Thoracic aorta (tissue), 2 donors: ENCODE measurements at places on chromosomes 2 and 18.

DNA sequence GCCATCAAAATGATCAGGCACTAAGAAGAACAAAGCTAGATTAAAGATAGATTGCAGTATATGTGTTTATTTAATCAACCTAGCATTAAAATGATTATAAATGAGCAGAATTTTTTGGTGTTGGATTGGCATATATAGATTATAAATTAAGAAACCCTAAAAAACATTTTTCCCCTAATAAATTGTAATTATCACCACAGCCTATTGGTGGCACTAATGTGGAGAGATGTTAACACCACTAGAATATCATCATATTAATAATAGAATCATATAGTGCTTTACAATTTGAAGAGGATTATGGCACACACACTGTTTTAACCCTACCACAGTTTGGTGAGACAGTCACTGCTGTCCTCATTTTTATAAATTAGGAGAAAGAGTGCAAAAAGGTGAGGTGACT, 112.4 kb upstream of the RND3 start:
- DNase-seq: no peak

- no peak for DNase-seq
These were observed 5.8 kb upstream of the MEIS1 start for GRCh38 chr2:66428986-66429612.

DNA sequence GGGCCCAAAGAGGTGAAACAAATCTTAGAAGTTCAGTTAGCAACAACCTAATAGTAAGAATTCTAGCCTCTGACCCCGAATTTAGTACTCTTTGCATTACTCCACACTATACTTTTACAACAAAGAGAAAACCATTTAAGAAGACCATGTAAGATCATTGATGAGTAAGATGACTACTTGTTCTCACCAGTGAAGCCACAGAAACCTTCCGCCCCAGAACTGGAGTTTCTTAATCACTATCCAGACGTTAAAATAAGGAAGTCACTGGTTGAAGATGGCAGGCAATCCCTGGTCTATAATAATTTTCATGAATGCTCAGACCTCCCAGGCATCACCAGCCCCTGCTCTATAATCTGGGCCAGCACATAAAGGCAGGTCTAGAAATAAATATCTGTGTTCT, 95.0 kb downstream of the TMEM163 start:
- no peak for DNase-seq

DNA sequence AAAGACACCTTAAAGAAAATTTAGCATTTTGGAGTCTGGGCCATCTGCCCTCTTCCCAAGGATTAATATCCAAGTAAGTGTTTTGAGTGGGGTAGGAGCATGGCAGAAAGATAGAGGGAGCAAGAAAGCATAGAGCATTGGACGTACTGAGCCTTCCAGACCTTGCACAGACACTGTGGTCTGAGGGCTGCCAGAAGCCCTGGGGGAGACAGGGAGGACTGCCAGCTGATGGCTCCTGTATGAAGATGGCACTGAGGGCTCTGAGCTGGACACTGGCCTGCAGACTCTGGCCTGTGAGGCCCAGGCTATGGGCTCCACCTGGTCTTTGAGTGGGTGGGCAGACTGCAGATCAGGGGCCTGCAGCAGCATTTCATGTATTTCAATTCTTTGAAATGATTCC, 2.9 kb upstream of the PKDCC start:
- no peak for DNase-seq

DNA sequence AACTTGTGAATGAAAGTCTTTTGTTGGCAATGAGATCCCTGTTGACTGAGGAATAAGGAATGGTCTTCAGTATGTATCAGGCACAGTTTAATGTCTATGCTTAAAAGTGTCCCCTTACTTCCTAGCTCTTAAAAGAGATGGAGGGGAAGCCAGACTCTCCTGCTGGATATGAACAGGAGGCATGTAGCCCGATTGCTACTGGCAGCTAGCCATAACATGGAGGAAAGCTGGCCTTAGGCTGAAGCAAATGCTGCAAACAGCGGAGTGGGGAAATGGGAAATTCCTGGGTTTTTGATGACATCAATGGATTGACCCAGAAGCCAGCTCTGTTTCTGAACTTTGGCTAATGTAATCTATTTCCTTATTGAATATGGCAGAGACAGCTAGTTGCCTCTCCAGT, 266.1 kb downstream of the SLC4A3 start:
- no peak for DNase-seq

GRCh38 chr2:101330253-101330933, 21.9 kb upstream of the RNF149 start:
- DNase-seq: no peak

- no peak for DNase-seq
These were observed 22.7 kb downstream of the TRAPPC8 start for GRCh38 chr18:31920277-31920676.

GRCh38 chr2:152472481-152472887, 137.5 kb downstream of the FMNL2 start:
- DNase-seq: no peak

GRCh38 chr2:9201185-9201891, 5.3 kb upstream of the ASAP2 start:
- no peak for DNase-seq

DNA sequence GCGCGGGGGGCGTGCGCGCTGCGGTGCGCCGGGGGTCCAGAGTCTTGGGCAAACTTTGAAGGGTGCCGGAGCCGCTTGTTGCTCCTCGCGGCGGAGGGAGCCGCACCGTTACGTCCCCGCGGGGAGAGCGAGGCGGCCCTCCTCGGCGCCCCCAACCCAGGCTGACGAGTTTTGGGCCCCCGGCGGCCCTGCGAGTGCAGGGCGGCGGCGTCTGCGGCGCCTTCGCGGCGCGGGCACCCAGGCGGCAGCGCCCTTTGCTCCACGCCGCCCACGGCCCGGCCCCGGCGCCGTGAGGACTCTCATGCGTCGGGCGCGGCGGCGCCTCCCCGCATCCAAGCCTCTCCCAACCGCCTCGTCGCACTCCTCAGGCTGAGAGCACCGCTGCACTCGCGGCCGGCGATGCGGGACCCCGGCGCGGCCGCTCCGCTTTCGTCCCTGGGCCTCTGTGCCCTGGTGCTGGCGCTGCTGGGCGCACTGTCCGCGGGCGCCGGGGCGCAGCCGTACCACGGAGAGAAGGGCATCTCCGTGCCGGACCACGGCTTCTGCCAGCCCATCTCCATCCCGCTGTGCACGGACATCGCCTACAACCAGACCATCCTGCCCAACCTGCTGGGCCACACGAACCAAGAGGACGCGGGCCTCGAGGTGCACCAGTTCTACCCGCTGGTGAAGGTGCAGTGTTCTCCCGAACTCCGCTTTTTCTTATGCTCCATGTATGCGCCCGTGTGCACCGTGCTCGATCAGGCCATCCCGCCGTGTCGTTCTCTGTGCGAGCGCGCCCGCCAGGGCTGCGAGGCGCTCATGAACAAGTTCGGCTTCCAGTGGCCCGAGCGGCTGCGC, 814 bp downstream of the FZD7 start:
- DNase-seq: no peak

- no peak for DNase-seq
These were observed 417.9 kb downstream of the HRH4 start for GRCh38 chr18:24878289-24878688.

GRCh38 chr2:119786295-119786694, 26.6 kb downstream of the PTPN4 start:
- DNase-seq: no peak

DNA sequence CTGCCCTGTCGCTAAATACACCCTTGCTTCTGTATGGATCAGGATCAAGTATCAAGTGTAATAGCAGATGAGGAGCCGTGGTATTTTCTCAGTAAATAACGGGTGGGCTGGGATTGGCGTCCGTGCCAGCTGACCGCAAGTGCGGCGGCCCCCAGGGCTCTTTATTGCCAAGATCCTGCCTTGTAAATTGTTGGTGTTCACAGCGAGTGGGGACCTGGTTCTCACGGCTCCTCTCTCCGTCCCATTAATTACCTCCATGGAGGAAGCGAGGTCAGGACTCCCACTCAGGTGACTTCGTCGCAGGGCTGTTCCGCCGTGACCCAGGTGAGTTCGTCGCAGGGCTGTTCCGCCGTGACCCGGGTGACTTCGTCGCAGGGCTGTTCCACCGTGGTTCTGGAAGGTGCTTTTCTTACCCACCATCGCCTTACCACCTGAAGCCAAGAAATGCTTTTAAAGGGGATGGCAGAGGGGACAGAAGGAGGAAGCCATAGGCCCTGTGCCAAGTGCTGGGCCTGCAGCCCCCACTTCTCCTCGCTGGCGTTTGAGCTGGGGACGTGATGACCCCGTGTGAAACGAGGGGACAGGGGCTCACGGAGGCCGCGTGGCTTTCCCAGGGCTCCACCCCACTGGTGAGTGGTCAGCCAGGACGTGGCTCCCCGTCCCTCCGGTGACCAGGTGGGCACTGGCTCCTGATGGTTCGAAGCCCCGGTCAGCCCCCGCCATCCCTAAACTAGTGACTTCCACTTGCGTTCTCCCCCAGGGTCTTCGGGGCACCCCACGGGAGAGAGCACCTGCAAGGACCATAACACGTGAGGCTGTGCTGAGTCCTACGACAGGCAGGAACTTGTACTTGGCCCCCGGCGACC, 118.4 kb downstream of the TWIST2 start:
- no peak for DNase-seq

GRCh38 chr2:68589963-68590362, 53.4 kb upstream of the PROKR1 start:
- no peak for DNase-seq

- DNase-seq: no peak
These were observed 28.7 kb downstream of the MTERF4 start for GRCh38 chr2:241073166-241074064.

DNA sequence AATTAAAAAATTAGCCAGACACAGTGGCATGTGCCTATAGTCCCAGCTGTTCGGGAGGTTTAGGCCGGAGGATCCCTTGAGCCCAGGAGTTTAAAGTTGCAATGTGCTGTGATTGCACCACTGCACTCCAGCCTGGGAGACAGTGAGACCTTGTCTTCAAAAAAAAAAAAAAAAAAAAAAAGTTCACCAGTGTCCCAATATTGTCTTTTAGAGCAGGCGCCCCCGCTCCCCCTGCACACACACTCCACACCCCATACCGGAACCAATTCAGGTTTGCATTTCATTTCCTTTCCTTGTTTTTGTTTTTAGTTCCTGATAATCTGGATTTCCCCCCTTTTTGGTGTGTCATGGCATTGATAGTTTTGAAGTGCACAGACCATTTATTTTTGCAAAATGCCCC, 10.4 kb downstream of the TMEM87B start:
- DNase-seq: no peak

GRCh38 chr2:229417916-229418315, 146.8 kb upstream of the PID1 start:
- no peak for DNase-seq

GRCh38 chr2:44616667-44617155, 255.0 kb downstream of the CAMKMT start:
- DNase-seq: no peak

GRCh38 chr2:234421-234820, 29.4 kb downstream of the SH3YL1 start:
- DNase-seq: no peak

GRCh38 chr18:74714791-74715190, 117.1 kb downstream of the ZNF407 start:
- DNase-seq: no peak

- DNase-seq: no peak
These were observed 43.2 kb downstream of the POMC start for GRCh38 chr2:25125189-25125588.

GRCh38 chr2:156327835-156328695, 4.5 kb downstream of the NR4A2 start:
- DNase-seq: no peak

DNA sequence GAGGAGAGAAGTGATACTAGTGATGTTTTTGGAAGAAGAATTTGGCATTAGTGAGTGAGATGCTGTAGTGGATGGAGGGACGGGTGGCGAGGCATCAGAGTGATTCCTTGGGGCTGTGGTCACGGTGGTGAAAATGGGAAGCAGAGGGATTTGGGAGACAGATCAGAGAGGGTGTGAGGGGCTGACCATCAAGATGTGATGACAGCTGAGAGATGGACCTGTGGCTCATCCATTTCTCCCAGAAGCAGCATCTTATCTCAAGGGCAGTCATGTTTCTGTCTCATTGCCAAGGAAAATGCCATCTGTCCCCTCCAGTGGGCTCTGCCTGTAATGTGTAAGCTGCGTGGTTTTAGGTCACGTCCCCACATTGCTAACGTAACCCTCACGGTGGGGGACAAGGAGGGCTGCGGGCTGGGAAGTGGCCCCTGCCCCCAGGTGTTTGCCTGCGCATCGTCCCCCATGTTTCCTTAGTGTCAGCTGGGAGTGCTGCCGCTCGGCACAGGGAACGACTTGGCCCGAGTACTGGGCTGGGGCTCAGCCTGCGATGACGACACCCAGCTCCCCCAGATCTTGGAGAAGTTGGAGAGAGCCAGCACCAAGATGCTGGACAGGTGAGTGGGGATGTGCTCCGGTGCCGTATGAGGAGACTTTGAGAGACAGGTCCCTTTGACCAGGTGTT, 91.0 kb downstream of the DGKD start:
- DNase-seq: no peak

GRCh38 chr2:128736689-128737545, 418.2 kb upstream of the HS6ST1 start:
- DNase-seq: no peak

GRCh38 chr2:138428710-138429440, 72.7 kb upstream of the SPOPL start:
- no peak for DNase-seq

GRCh38 chr18:574149-574860, 5.9 kb upstream of the CETN1 start:
- DNase-seq: no peak

- DNase-seq: no peak
These were observed 56.2 kb upstream of the ROCK1 start for GRCh38 chr18:21167641-21168377.
